T follicular helper cell (primary cell): ENCODE measurements at places on chromosomes 16 and 17.

- DNase-seq, result no peak
Measured at GRCh38 chr16:76123966-76124365, 153.2 kb upstream of the CNTNAP4 start.

DNA sequence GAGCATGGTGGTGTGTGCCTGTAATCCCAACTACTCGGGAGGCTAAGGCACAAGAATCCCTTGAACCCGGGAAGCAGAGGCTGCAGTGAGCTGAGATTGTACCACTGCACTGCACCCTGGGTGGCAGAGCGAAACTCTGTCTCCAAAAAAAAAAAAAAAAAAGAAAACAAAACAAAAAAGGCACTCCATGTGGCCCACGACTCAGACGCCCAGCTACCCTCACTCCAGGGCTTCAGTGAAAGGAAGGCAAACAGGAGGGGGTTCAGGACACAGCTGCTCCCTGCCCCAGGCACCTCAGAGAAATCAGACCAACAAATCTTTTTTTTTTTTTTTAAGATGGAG lies 91.7 kb downstream of the LITAF start:
- no peak for DNase-seq

DNA sequence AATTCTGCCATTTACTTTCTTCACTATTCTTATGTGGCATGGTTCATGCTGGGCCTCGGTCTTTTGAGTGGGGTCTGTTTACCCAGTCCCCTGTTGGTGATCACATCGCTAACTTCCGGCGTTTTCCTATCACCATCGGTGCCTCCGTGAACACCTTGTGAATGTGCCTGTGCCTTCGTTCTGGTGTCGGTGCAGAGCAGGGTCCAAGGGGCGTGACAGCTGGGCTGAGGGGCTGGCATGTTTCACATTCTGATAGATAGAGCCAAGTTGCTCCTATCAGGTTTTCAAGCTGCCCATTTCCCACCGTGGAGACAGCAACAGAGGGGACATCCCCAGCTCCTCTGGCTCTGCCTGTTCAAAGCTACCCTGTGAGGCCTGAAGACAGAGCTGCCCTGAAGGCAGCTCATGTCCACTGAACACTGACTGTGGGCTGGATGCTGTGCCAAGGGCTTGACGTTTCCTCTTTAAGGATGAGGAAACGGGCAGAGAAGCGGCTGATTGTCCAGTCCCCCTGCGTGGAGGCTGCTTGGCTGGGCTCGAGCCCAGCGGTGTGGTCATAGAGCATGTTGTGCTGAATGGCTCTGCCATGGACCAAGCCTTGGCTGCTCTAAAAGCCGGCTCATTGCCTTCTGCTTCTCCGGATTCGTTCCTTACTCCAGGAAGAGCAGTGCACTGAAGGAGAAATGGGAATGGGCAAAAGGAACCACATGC lies 17.0 kb downstream of the DHODH start:
- DNase-seq, result no peak

DNA sequence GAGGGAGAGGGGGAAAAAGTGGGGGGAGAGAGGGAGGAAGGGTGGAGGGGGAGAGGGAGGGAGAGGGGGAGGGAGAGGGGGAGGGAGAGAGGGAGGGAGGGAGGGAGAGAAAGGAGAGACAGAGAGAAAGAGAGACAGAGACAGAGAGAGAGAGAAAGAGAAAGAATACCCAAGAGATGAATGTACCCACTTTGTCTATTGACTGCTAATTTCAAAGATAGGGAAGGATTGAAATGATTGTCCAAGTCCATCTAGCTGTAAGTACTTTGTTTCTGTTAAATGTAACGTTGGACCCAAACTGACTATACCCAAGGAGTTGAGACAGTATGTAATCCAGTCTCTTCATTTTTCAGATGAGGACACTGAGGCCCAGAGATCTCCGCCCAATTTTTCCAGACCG lies 374.9 kb downstream of the GRIN2A start:
- DNase-seq, result no peak

GRCh38 chr16:25052530-25052929 lies 37.4 kb upstream of the ARHGAP17 start:
- DNase-seq, result no peak
